ENCODE measurements at places on chromosomes 6 and 20.
A peak's percentile ranks its signal among the peaks of the same experiment; 100 is the strongest.

DNA sequence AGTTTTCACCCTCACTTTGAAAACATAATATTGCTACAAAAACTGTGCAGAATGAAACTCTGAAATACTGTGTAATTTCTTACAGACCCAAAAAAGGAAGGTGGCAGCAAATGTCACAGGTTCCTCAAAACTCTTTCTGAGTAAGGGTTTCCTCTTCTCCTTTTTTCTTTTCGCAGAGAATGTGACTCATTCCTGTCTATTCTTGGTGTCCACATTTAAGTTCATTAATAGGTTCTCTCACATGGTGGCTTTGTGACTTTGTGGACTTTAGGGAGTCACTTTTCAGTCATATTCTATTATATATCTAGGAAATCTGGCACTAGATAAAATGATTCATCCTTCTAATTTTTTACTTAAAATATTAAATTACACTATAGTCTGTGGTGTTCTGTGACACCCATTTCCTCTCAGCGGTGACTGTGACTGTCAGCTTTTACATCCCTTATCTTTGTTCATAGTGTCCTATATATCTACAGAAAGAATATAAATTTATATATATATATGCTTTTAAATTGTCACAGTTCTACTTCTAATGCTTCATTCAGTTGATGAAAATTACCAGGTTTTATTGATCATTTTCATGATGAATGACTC lies 126.8 kb upstream of the HCRTR2 start:
- no peak for DNase-seq

DNA sequence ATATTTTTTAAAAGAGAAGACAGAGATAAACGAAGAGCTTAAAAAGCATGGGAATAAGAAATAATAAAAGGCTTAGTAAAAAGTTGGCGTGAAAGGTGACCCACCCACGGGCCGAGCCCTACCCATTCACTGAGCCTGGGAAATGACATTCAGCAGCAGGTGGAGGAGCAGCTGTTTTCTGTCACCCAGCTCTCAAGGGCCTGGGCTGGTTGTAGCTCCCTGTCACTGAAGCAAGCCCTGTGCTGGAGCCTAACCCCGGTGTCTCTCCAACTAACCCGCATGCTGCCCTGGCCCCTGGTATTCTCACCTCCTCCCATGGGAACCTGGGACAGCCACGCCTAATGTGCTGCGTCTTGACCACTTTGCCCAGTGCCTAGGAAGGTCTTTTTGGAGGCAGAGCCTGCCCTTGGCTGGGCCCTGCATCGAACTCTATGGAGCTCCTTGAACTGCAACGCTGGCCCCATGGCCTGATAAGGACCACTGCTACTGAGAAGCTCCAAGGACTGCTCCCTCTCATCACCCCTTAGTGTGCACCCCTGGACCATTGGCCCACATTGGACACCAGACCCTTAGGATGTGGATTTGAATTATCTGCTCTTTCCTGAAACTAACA lies 68.8 kb upstream of the IYD start:
- no peak for DNase-seq

- peak; percentile 51 for DNase-seq
Observed at GRCh38 chr20:49595811-49596561, 28.0 kb upstream of the PTGIS start.

DNA sequence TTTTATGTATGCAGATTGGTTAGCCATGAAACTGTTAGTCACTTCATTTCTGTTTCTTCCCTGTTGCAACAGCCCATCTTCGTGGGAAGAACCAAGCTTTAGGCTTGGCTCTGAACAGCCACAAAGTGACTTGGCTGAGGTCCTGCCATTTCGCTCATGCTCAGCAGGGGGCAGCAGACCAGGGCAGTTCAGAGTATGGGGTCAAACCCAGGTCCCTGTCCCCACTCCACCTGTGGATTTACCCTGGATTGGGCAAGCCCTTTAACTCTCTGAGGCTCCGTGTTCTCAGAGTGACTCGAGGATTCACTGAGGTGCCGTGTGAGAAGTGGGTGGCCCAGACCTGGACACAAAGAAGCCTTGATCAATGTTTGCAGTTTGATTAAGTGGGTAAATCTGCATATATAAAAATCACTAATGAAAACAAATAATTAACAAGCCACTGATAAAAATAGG lies 19.8 kb upstream of the MAP1LC3A start:
- DNase-seq = peak; percentile 59

DNA sequence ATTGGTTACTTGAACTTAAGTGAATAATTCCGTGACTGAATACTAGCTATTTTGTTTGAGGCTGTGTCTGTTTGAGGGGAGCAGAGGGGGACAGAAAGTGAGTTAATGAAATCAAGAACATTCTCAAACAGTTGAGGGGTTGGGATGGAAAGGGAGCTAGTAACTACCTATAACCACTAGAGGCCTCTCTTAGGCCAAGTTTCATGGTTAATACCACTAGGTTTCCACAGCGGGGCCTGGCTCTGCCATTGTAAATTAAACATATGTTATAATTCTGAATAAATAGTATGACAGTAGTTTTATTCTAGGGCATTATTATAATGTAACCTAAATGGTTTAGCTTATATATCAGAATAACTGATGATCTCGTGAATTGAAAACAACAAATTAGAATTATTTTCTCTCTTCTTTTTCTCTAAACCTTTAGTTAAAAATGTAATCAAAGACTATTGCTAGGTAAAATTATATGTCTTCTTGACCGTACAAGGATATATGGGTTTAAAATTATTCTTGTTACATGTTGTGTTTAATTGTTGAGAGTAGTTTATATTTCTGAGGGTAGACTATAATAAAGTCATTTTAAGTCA lies 108.1 kb downstream of the BCKDHB start:
- DNase-seq = peak; percentile 9

GRCh38 chr20:10511509-10512251 lies 76.6 kb downstream of the SLX4IP start:
- DNase-seq = peak; percentile 74

DNA sequence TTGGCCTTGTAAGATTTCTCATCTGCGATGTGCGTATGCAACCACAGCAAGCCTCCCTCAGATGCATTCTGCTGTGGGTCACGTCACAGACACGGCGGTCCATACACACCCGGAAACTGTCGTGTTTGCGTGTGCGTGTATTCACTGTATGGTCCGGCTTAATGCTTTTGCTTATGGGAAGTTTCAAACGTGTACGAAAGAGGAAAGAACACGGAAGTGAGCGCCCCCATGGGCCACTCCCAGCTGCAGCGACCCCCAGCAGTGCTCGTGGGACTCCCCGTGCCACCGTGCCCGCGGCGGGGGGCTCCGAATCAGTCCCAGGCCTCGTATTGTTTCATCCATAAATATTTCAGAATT lies 10.2 kb downstream of the DLL1 start:
- no peak for DNase-seq

GRCh38 chr20:47392721-47393073 lies 36.2 kb upstream of the ZMYND8 start:
- no peak for DNase-seq

DNA sequence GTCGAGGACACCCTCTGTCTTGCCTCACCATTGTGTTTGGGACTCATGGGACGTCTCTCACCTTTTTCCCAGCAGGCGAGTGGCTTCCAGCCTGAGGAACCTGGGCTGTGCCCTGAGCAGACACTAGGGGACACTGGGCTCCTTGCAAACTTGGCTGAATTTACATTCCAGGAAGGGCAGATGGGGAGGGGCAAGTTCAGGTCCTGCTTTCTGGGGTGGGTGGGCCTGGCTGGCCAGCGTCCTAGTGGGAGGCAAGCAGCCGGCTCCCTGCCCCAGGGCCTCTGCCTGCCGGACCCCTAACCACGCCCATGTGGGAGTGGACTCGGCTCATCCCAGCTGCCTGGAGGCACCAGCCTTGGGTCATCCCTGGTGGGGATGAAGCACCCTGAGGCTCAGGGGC lies 48.2 kb upstream of the MLN start:
- peak; percentile 26 for DNase-seq

GRCh38 chr6:134683783-134684422 lies 266.0 kb downstream of the ALDH8A1 start:
- DNase-seq = no peak

DNA sequence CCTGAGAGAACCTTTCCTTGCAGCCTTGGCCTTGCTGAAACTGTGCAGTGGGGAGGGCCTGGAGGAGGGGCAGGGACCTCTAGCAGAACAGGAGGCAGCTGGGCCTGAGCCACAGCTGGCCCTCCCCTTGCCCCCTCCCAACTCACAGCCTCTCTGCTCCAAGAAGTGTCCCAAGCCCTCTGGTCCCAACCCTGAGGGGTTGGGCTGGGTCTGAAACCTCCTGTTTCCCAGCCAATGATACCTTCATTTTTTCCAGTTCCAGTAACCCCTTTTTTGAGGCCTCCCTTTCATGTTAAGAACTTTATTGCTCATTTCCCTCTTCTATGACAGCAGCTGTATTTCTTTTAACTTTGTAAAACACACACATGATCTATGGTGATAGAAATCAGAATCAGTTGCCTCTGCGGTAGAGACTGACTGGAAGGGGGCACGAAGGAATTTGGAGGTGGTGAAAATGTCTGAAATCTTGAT lies 17.9 kb upstream of the ARMC12 start:
- DNase-seq = peak; percentile 34

- DNase-seq = no peak
Observed at GRCh38 chr6:27758491-27758890, 153.7 kb downstream of the OR2B2 start.

- DNase-seq = no peak
Observed at GRCh38 chr6:158751224-158751623, 67.9 kb downstream of the EZR start.
